ENCODE measurements at places on chromosomes 5 and 9. TPM values are rescaled to one million over a fixed set of nuclear protein-coding genes. Genes with fewer than 3 reads are reported as not detected.

DNA sequence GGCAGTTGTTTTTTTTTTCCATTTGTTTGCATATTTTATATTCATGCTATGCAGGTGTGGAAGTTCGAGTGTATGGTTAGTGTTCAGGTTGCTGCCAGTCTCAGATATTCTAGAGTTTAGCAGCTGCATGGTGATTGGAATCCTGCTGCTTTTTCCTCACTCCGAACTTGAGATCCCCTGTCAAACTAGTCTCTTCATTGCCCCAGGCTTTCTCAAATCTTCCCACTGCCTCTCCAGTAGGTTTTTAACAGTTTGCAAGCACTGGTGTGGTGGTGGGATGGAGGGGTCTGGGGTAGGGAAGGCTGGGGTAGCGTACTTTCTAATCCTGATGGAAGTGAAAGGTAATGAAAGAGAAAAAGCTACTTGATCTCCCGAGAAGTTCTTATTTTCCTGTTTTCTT is 112.9 kb downstream of the CHSY3 start:
- DNase-seq: no peak

DNA sequence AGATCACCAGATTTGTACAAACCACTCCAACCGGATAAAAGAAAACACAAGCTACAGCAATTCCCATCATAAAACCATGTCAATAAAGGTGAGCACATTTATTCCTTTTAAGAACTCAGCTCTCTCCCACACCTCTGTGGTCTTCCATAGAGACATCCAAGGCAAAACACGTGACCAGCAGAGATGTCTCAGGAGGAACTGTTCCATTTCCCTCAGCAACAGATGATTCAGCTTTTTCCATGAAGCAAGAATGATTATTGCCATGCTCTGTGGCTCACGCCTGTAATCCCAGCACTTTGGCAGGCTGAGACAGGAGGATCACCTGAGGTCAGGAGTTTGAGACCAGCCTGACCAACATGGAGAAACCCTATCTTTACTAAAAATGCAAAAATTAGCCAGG is 15.8 kb downstream of the GZMK start:
- DNase-seq: peak; percentile 12

GRCh38 chr9:97811533-97812246 is 41.3 kb upstream of the FOXE1 start:
- peak; percentile 31 for DNase-seq

DNA sequence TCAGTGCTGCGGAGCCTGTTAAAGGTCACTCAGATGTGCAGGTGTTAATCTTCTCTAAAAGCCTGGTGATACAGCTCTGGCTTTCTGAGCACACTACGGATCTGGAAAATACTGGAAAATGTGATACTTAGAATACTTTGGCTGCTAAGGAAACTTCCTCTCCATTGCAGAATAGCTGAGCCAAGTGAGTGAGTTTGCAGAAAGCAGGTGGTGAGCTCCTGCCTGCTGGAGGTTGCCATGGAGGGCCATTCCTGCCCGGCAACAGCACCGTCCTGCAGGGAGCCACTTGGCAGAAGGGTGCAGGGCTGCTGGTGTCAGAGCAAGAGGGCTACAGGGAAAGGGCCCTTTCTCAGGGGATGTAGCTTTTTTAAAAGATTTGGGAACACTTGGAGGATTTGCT is 40.7 kb downstream of the SECISBP2 start:
- DNase-seq: no peak

DNA sequence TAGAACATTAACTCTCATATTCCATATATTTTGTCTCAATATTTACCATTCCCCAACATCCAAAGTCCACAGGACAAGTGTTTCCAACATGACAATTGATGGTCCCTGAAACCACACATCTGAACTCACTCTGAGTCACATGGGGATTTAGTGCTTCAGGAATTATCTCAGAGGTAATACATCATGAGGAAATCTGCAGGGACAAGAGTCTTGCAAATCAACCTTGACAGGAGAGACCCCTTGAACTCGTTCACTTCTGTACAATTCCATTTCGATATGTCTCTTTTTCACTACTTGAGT is 119.7 kb upstream of the ABCA1 start:
- DNase-seq: peak; percentile 23

DNA sequence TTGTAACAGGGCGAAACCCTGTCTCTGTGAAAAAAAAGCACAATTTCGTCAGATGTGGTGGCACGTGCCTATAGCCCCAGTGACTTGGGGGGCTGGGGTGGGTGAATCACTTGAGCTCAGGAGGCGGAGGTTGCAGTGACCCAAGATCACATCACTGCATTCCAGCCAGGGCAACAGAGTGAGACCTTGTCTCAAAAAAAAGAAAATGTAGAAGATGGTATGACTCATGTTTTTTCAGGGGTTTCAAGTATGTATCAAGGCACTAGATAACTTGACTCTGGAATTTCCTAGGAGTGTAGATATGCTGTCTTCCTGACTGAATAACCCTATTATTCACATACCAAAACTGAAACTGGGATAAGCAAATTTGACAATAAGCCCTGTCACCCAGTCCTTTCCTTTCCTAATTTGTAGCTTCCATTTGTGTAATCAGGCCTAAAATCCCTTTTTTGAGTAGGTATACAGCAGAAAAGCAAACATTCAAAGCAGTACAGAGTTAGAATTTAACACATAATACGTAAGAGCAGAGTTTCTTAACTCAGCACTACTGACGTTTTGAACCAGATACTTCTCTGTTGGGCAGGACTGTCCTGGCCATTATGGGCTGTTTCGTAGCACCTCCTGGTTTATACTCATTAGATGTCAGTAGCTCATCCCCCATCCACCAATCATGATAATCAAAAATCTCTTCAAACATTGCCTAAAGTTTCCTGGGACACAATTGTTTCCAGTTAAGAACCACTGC is 17.3 kb upstream of the ANKRD18B start:
- DNase-seq: peak; percentile 97

GRCh38 chr9:126773004-126773607 is 31.7 kb upstream of the ZBTB43 start:
- no peak for DNase-seq

- peak; percentile 75 for DNase-seq
Observed at GRCh38 chr5:113212244-113212920, 222.4 kb downstream of the TSSK1B start.

DNA sequence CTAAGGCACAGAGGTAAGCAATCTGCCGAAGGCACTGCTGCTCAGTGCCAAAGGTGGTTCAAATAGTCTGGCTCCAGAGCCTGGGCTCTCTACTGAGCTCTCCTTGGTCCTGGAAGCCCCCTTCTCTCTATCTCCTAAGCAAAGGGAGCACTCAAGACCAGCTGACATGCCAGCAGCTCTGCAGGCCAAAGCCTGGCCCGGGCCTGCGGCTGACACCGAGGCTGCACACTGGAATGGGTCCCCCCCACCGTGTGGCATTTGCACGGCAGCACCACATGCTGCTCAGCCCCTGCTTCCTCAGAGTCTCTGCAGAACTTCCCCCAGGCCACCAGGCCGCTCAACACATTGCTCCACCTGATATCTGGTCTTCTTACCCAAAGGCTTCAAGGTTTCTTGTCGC is 57.8 kb upstream of the GOLPH3 start:
- DNase-seq: no peak

- no peak for DNase-seq
Observed at GRCh38 chr9:37433867-37434371, 11.4 kb downstream of the GRHPR start.

- DNase-seq: no peak
Observed at GRCh38 chr9:136533775-136534157, 12.1 kb downstream of the NOTCH1 start.

- no peak for DNase-seq
Observed at GRCh38 chr5:31846934-31847333, 208.0 kb downstream of the PDZD2 start.

DNA sequence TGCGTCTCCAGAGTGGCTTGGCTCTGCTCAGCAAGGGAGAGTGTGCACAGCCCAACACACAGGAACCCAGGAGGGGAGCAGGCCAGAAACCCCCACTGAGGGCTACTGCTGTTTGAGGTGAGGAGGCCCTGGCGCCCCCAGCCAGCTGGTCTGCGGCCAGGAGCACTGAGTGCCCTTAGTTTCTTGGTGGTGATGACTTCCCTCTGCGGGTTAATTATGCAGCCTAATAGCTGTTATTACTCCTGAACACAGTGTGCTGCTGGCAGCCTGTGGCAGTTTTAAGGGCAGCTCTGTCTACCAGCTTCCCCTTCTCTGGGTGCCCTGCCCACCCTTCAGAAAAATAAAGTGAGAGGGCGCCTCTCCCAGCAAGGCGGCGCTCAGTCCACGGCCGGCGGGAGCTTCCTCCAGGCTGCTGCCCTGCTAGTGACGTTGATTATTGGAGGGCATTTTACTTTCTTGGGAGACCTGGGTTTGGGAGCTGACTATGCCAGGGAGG is 19.2 kb downstream of the GADD45G start:
- DNase-seq: no peak

DNA sequence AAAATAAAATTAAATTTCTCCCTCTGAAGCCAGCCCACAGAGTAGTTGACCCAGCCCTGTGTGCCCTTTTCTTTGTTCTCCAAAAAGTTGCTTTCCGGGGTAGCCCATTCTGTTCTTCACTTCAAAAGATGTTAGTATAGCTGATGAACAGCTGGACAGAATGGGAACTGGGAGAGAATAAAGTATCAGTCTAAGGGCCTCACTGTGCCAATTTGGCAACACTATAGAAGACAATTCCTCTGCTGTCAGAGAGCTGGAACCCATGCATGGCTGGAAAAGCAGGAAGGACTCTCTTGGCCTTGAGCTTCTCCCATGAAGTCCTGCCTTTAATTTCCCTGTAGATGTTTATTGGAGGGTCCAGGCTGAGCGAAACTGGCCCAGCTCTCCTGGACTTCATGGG is 11.0 kb upstream of the TNFSF8 start:
- no peak for DNase-seq

GRCh38 chr5:60814498-60814897 is 29.6 kb downstream of the ELOVL7 start:
- no peak for DNase-seq

DNA sequence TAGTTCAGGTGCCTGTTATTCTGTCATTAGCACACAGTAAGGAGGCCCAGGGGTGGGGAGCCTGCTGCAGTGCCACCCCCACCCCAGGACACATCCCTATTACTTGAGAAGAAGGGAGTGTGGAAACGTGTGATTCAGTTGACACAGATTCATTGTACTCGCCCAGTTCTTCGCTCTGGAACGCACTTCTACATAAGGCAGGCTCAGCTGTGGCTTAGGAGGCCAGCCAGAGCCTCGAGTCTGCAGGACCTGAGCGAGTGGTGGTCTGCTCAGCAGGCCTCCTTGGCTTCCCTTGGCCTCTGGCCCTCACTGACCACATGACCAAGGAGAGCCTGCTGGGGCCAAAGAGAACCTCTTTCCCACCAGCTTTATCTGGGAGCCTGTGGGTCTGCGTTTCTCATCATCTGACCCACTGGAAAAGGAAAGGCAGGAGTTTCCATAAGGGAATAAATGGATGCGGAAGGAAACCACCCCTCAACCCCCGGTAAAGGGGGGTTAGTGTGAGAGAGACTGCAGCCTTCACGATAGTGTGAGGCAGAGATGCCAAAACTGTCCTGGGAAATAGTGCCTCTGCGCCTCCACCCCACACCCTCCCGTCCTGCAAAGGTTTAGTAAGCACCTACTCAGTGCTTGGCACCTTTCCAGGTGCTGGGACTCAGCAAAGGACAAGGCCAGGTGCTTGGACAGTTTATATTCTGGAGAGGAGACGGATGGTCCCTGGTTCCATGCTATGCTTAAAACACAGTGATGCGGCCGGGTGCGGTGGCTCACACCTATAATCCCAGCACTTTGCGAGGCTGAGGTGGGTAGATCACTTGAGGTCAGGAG is 73.7 kb downstream of the PPARGC1B start:
- no peak for DNase-seq

Gene NEUROG1
- total RNA-seq: not detected

Gene LRRTM2
- total RNA-seq: under 0.01 TPM

Gene CDC23
- 27.0 TPM for total RNA-seq

Gene COL27A1
- 11.4 TPM for total RNA-seq

Gene IRX1
- not detected for total RNA-seq

Gene MCC
- total RNA-seq: 9.2 TPM

Gene C5orf22
- total RNA-seq: 25.7 TPM

Gene LCN9
- not detected for total RNA-seq

Gene GABRA1
- not detected for total RNA-seq

Gene INSYN2B
- 7.4 TPM for total RNA-seq

Measured in LHCN-M2 (cell line).